ENCODE measurements at places on chromosomes 12 and 14.

GRCh38 chr14:22002860-22003284 is 329.3 kb upstream of the OR4E1 start:
- DNase-seq, result no peak

DNA sequence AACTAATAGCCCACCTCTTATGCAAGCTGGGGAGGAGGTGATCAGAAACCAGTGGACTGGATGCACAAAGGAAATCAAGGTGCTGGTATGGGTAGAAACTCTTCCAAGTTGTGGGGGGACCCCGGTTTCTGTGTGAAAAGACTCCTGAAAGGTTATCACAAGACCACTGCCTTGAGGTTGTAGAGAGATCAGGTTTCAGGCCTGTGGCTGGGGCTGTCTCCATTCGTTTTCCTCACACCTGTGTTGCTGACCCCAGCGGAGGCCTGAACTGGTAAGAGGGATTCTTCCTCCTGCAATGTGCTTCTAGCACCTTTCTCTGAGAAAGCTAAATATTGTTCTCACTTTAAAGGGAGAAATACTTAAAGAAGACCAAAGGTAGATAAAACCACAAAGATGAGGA is 9.3 kb upstream of the OR4K5 start:
- DNase-seq, result no peak

- no peak for DNase-seq
Measured at GRCh38 chr14:88098163-88098562, 93.2 kb downstream of the GPR65 start.

GRCh38 chr14:34498684-34499412 is 36.8 kb upstream of the SPTSSA start:
- no peak for DNase-seq

- DNase-seq, result peak; percentile 58
Measured at GRCh38 chr14:104135121-104135903, 3.1 kb upstream of the KIF26A start.

- DNase-seq, result no peak
Measured at GRCh38 chr12:119570771-119571170, 22.8 kb upstream of the TMEM233 start.

DNA sequence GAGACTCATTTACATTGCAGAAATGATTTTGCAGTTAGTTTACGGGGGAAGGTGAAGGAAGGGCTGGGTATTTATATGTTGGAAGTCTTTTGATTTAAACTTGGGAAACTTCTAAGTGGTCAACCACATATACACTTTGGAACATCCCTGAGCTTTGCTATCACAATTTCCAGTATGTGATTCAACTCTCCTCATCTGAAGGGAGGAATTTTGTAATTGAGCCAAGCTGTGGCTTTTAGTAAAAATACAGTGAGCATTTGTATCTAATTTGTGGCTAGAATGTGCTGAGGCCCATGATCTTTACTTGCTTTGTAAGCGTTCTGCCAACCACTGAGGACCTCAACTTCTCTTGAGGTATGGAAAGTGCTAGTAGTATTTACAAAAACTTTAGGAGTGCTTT is 235.0 kb upstream of the PDZRN4 start:
- no peak for DNase-seq

GRCh38 chr12:104280111-104280510 is 23.4 kb upstream of the EID3 start:
- DNase-seq, result no peak

GRCh38 chr12:65585648-65586602 is 238.4 kb upstream of the HMGA2 start:
- peak; percentile 57 for DNase-seq
